ENCODE measurements at places on chromosomes 11 and 22.
A peak's percentile ranks its signal among the peaks of the same experiment; 100 is the strongest.

- no peak for DNase-seq
These were observed 121.3 kb downstream of the NECTIN1 start for GRCh38 chr11:119607726-119608125.

GRCh38 chr11:119337581-119338317 is 2.9 kb downstream of the C1QTNF5 start:
- no peak for DNase-seq

DNA sequence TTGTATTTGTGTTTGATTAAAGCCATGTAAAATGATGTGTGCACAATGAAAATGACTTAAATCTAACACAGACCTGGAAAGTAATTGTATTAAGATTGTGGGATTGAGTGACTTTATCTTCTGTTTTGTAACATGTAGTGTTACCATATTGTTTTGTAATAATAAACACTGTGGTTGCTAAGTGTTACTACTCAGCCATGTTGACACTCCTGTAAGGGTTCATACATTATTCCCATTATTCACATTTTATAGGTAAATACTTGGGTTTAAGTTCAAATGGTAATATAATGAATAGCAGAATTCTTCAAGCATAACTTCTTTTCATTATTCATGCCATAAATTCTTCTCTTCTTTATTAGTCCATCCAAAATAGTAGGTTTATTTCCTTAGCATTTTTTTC is 69.0 kb downstream of the ZC3H12C start:
- no peak for DNase-seq

DNA sequence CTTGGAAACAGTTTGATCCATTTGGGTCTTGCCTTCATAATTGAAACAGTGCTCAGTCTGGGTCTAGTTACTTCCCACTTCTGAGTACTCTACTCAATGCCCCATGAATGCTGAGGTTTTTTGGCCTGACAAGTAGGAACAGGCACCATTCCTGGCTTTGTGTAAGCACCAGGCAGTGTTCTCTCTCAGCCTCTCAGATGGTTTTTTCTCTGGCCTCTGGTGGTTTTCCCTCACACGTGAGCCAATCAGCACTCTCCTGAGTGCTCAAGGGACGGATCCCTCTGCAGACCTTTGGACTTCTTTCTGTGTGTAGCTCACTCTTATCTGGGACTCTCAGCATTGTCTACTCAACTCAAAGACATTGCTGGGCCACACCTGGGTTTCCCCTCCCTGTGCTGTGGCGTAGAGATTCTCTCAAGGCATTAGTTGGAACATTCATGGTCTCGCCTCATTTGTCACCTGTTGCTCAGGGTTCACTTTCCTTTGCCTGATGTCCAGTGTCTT is 21.3 kb downstream of the SIK2 start:
- no peak for DNase-seq

DNA sequence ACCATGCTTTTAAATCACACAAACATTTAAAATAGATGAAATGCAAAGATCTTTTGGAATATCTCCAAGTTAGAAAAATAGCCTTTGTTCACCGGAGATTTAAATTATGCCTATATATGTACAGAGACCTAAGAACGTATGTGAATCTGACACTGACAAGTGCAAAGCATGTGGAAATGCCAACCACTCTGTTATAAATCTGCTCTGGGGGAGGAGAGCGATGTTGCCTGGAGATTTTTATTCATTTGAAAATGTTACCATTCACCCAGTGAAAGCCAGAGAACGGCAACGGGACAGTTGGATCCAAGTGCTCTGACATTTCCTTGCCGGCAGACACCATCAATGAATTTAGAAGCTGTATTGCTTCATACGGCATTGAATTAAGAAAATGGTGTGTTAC is 39.8 kb upstream of the BMAL1 start:
- DNase-seq = no peak

DNA sequence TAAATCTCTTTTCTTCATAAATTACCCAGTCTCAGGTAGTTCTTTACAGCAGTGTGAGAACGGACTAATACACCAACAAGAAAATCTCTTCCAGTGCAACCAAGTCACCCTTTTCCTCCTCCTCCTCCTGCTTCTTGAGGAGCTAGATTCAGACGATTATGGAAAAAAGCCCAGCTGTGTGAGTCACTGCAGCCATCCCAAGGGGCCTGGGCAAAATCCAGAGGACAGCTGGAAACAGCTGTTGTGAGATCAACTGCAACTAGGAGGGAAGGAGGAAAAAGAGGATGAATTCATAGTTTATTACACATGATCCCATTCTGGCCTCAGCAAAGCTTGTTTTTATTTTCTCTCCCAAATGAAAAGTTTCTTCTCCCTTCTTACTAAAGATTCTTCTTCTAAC is 32.9 kb downstream of the RBFOX2 start:
- no peak for DNase-seq

DNA sequence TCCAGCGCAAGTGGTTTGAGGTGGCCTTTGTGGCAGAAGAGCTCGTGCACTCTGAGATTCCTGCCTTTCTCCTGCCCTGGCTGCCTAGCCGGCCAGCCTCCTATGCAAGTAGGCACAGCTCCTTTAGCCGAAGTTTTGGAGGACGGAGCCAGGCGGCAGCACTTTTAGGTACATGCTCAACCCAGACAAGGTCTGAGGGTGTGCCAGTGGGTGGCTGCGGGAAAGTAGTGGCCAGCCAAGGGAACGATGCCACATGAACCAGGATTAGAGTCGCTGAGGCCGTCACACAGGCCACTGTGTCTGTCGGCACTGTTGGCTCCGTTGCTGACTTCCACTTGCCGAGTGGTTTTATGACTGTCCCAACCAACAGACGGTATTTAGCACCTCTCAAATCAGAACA is 64.8 kb upstream of the YWHAH start:
- DNase-seq = no peak

DNA sequence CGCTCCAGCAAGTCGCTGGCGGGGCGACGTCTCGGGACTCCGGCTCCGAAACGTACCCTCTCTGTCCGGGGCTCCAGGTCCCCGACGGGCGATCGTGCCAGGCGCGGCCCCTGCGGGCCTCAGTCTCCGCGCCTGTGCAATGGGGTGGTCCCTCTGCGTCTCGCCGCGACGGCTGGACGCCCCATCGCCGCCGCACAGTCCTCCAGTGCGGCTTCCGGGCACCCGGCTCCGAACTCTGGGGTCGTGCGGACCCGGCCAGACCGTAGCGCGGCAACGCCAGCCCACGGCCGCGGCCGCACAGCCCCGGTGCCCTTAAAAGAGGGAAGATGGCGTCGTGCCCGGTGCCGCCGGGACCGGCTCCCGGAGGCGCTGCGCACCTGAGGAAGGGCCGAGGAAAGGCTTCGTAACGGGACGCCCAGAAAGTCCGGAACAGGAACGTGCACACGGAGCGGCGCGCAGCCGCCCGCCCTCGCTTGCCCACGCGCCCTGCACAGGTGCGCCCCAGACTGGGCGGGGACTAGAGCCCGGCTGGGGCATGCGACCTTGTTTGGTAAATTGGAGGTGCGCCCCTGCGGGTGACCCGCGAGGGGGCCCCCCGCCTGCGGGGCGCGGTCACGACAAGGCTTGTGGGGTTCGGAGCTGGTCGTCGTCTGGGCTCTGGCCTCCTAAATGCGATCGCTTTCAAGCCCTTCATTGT is 525 bp downstream of the BIK start:
- no peak for DNase-seq

DNA sequence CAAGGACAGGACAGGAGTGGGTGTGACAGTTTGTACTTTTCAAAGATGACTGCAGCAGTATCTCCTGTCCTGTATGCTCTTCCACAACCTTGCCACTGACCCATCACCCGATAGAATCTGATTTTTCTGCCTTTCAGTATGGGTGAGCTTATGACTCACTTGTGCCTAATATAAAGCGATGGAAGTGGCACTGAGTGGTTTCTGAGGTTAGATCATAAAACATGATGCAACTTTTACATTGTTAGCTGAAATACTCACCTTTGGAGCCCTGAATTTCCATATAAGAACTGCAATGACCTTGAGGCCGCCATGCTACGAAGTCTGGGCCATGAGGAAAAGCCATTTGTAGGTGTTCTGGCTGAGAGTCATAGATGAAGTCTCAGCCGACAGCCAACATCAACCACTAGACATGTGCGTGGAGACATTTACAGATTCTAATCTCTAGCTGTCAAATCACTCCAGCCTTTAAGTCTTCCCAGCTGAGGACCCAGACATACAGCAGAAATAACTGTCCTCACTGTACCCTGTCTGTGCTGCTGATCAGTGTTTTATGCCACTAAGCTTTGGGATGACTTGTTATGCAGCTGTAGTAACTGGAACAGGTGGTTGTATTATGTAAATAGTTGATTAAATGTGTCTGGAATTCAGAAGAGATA is 105.9 kb upstream of the ARHGAP20 start:
- no peak for DNase-seq

- DNase-seq = no peak
These were observed 34.4 kb downstream of the SCUBE2 start for GRCh38 chr11:9057007-9057406.

DNA sequence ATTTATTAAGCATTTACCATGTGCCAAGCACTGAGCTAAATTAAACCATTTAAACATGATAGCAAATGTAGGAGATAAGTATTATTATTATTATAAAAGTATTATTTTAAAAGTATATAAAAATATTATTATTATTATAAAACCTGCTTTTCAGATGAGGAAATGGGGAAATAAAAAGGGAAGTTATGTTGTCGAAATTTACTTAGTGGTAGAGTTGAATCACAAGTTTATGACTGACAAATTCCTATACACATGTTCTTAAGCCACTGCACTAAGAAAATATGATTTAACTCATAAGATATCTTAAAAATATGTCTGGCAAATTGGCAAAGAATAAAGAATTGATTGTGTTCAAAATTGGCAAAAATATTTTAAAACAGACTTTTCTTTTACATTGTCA is 53.8 kb downstream of the CASP12 start:
- no peak for DNase-seq

DNA sequence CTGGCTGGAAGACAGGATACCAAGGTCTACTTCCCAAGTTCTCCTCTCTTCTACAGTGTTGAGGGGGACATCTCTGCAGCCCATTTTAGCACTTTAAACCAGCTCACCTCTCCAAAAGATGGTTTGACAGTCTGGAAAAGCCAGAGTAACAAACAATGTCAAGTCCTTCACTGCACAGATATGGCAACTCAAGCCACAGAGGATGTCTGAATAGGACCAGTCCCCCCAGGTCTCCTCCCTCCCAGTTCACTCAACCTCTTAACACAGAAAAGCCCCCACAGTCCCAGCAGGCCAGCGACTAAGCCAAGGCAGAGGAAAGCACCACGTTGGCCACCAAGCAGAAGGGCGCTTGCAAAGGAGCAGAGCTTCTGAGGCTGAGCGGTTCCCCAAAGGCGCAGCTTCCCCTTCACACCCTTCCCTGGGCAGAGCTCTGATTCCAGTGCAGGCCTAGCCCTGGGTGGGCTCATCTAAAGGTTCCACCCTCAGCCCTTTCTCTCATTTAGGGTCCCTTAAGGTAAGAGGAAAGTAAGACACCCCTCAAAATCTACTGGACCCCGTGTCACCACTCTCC is 62.7 kb downstream of the PAK1 start:
- DNase-seq = no peak

- peak; percentile 48 for DNase-seq
These were observed 2.3 kb downstream of the KRTAP5-11 start for GRCh38 chr11:71580057-71581003.

Data from NCI-H510A (cell line).